ENCODE measurements at places on chromosomes 12 and 14. TPM values are rescaled to one million over a fixed set of nuclear protein-coding genes. Genes with fewer than 3 reads are reported as not detected.

Gene TCL1B
- not detected for total RNA-seq

Gene DDX23
- total RNA-seq = 94.2 TPM

Gene GALNT16
- 10.3 TPM for total RNA-seq

Gene RAD9B
- total RNA-seq = 1.3 TPM

Gene SSTR1
- total RNA-seq = 10.0 TPM

Gene RPL10L
- total RNA-seq = not detected

Gene EID3
- 16.6 TPM for total RNA-seq

Gene PITPNM2
- 20.3 TPM for total RNA-seq

Gene SERPINA3
- 1.3 TPM for total RNA-seq

Gene LTA4H
- 35.1 TPM for total RNA-seq

Gene SERPINA6
- total RNA-seq = not detected

Measured in parietal lobe (tissue), 2 donors.